Effector CD8-positive, alpha-beta T cell (primary cell): ENCODE measurements at places on chromosomes 11 and 22.
A peak's percentile ranks its signal among the peaks of the same experiment; 100 is the strongest.

GRCh38 chr11:70887542-70887827 is 364.9 kb downstream of the SHANK2 start:
- DNase-seq: no peak

DNA sequence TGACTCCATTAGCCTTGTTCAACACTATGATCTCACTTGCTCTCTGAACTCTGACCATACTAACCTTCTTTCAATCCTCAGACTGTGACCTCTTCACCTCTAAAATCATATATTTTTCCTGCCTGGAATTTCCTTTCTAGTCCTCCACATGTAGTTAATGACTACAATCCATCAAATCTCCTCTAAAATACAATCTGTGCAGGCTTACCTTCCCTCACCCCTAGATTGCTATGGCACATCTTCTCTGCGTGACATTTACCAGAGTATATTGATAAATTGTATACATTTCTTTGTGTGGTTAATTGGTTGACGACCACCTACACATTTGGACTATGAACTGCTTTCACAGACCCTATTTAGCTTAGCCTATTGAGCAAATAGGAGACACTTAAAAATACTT is 1330.2 kb upstream of the TENM4 start:
- DNase-seq: no peak

DNA sequence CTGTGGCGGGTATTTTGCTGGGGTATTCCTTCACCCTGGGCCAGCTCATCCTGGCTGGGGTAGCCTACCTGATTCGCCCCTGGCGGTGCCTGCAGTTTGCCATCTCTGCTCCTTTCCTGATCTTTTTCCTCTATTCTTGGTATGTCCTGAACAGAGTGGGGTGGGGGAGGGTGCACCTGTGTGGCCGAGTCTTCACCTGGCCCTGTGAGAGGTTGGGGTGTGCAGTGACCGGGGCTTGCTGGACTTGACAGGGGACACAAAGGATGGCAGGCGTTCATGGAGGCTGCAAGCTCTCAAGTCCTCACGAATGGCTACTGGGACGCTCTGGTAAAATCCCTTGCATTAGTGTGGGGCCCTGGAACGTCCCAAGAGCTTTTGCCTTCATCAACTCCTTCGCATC is 39.3 kb downstream of the CAPN1 start:
- no peak for DNase-seq

GRCh38 chr22:22168190-22168940 is 76.2 kb upstream of the VPREB1 start:
- no peak for DNase-seq

DNA sequence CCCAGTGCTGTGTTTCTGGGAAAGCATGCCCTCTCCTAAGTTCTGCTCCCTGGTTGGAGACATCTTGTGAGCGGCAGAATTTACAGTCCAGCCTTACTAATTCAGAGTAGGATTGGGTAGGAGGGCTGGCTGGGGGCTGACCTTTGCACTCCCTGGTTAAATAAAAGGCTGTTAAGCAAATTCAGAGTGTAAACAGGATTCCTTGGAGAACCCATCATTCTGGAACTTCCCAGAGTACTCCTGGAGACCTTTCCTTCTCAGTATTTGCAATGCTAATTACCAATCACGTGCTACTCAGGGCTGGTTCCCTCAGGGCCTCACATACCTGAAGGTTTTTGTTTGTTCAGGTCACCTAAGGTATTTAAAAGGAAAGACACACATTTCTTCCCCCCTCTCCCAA is 340.2 kb downstream of the TBC1D22A start:
- DNase-seq: no peak

DNA sequence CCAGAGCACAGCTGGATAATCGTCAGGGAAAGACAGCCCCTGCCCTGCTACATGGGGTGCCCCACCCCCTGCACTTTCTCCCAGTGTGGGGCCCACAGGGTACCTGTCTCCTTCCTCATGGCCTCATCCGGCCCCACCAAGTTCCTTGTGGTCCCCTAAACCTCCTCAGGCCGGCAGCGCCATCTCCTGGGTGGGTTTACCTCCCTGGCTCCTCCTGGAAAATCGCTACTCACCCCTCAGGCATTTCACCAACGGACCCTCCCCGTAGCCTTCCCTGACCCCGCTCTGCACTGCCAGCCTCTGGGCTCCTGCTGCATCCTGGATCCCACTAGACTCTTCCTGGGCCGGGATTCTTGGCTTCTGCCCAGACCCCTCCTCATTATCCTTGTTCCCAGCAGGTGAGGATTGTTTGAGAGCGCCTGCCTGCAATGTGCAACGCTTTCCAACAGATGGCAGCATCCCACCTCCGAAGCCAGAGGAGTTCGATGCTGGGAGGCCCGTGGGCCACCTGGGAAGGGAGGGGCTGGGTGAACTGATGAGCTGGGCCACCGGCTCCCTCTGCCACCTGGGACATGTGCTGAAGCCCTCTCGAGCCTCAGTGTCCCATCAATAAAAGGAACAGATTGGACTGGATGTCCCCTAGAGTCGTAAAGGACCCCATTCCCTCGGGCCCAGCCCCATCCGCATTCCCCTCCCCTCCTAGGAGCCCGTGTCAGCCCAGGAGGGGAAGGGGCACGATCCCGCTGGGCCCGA is 44.2 kb upstream of the TTLL12 start:
- DNase-seq: peak; percentile 52

GRCh38 chr11:95338430-95338991 is 107.5 kb upstream of the SESN3 start:
- no peak for DNase-seq

GRCh38 chr22:26122920-26123468 is 46.3 kb upstream of the SEZ6L start:
- no peak for DNase-seq

DNA sequence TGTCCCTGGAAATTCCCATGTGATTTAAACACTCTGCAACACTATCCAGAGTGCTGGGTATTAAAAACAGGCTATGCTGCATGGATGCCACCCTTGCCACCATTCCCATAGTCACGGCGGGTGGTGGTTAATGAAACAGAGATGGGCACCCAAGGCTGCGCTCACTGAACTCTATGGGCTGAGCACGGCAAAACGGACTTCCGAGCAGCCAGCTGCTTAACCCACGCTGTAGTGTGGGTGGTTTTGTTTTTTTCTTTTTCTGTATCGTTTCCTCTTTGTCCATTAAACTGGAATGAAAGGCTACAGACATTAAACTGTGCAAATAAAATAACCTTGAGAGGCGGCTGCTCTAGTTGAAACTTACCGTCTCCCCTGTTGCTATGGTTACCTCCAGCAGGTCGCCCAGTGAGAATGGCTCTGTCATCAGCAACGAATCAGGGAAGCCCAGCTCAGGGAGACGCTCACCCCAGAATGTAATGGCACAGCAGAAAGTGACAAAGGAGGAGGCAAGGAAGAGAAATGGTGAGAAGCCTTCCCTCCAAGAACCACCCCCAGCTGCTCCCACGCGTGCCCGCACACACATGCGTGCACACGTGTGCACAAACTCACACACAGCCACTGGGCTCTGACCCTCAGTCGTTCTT is 102.1 kb downstream of the C11orf91 start:
- DNase-seq: no peak

DNA sequence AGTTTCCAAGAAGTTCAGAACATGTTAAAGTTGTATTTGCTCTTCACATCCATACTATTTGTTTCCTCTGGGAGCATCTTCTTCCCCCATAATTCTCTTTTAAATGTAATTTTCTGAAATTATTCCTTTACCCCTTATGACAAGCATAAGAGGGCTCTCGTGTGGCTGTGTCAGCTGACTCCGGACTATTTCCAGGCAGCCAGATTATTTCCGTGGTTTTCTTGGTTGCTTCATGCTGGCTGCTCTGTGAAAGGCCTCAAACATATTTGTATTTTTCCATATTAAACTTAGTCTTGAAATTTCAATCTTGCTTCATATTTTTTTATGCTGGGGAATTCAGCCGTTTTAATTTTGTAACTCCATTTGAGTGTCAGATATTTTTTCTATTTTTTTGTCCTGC is 2.8 kb upstream of the MMP1 start:
- DNase-seq: no peak

DNA sequence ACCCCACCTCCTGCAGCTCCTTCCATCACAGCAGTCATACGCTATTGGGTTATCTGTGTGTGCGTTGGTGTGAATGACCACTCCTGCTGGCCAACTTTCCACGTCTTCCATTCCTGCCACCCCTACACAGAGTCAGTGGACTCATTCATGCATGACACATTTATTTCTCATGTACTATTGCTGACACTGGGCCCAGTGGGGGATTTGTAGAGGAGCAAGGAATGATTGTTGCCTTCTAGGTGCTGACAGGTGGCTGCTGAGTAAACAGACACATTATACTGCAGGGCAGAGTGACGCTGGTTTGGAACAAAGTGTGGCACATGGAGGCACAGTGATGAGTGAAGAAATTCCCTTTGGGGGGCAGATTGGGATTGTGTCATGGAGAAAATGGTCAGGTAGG is 113.9 kb downstream of the CCDC81 start:
- DNase-seq: no peak

DNA sequence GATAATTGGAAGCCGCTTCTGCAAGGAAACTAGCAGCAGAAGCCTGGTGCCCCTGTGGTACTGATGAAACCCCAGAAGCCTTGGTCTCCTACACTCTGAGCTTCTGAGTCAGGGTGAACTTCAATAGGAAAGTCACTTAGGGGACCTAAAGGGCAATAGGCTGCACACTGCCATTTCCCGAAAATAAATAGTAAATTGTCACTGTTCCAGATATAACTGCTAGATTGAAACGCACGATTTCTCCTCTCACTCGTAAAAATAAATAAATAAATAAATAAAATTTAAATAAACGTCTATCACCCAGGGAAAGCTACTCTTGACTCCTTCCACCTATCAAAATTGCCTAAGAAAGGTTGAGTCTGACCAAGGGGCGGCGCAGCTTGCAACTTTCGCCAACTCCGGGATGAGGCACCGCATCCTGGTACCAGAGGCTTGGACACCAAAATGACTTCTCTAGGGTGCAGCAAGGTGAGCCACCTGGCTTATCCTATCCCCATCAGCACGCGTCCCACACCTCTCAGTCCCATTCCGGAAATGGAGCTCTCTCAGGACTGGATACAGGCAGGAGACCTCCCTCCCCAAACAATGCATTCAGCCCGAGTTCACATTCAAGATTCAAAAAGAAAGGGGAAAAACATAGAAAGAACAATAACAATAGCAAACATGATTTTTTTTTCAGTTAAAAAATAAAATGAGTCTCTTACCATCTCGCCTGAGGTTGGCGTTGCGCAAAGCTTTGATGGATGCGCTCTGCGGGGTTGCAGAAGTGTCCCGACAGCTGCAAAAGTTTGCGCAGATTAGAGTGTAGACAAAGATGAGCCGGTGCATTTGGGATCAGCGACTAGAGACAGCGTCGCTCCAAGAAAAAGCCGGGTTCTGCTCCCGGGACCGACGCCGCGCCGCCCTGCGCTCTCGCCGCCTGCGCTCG is 583 bp downstream of the PDGFD start:
- DNase-seq: no peak

DNA sequence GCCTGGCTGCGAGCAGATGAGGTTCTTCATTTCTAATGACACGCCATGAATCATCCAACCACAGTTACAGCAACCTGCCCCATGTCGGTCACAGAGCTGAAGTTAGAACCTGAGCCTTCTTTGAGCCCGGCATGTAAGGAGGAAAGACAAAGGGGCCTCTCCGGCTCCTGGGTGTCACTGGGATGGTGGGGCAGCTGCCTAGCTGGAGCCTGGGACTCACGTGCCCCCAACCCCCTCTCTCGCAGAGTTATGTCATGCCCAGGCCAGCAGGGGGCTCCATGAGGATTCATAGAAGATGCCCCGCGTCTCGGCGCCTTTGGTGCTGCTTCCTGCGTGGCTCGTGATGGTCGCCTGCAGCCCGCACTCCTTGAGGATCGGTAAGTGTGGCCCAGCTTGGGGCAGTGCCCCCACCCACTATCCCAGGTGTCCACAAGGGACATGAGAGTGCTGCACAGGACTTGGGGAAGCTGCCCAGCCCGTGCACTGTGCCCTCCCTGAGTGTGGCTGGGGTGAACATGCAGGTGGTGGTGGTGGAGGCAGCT is 148.5 kb downstream of the GRIK4 start:
- no peak for DNase-seq

GRCh38 chr22:27206374-27207133 is 549.2 kb downstream of the MIAT start:
- no peak for DNase-seq

- no peak for DNase-seq
Observed at GRCh38 chr11:43486141-43486540, 127.4 kb downstream of the TTC17 start.

DNA sequence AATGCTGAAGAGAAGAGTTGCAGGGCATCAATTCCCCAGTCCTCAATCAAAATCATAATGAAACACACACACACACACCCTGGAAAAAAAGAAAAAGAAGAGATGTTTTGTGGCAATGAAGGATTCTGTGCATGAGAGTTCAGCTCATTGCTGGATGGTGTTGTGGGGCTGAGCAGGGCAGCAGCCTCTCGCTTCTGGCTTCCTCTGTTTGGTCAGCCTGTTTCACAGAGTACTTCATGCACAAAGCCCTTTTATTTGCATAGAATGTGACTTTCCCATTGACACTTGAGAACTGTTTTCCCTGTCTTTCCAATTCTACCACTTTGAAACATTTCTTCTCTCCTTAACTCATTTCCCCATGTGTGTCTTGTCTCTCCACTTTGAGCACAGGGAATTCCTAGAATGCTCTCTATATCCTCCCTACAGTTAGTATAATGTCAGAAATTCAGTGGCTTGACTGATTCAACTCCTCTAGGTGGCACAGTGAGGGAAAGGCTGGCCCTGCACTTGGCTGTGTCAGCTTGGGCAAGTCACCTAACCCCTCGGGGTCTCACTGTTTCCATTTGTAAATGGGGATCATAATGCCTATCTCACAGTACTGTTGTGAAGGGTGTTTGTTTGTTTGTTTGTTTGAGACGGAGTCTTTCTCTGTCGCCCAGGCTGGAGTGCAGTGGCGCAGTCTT is 25.4 kb upstream of the BSX start:
- no peak for DNase-seq

- DNase-seq: no peak
Observed at GRCh38 chr11:11510939-11511338, 110.9 kb downstream of the GALNT18 start.

DNA sequence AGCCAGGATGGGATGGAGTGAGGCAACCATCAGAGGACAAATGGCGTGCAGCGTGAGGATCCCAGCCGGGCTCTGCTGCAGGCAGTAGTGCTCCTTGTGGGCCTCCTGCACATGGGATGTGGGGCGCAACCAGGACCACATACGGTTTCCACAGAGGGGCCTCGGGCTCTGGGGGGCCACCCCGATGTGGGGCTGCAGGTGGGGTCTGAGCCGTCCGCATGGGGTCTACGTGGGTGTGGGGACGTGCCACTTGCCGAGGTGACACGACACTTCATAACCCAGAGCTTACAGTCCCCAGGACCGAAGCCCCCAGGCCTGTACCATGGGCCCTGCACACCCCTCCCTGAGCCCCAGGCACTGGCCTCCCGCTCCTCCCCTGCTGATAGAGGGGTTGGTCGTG is 10.8 kb downstream of the TTLL8 start:
- no peak for DNase-seq

DNA sequence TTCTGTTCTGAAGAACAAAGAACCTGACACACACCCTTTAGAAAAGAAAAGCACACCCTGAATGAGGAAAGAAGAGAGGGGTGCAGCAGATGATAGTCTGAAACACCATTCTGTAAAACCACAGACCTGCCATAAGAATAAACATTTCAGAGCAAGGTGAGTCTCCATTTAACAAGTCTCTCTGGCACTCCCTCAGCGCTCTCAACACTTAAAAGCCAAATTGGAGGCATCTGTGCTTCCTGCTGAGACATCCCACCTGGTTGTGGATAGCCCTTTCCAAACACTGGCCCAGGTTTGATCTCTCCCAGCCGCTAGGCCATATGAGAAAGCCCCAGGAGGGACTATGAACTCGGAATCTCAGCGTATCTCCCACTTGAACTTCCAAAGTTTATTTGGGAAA is 36.3 kb downstream of the ETS1 start:
- DNase-seq: no peak

GRCh38 chr11:109914038-109914437 is 179.2 kb upstream of the ZC3H12C start:
- DNase-seq: no peak
